ENCODE measurements at places on chromosomes 6 and 20. TPM values are rescaled to one million over a fixed set of nuclear protein-coding genes. Genes with fewer than 3 reads are reported as not detected.
A peak's percentile ranks its signal among the peaks of the same experiment; 100 is the strongest.

DNA sequence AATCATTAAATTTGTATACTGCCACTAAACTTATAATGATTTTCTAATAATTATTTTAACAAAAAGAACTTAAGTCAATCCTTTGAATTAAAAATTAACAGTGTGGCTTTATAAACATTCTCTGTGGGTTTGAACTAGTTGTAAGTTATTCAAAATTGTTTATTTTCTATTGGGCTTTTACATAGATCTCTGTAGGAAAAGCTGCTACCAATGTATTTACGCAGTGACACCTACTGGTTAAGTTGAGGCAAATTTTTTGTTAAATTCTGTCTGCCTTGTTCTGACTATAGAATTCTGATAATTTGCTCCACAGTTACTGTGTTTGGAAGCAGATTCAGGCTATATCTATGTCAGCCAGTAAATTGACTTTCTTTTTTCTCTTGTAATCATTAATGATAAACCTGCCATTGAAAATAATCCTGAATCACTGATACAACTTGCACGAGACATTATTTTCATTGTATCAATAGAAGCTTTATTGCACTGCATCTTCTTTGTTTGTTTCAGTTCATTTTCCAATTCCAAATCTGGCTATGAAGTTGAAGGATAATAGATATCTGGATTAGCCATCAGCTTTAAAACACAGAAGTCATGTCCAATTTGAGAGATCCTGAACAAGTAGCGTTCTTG, 66.0 kb upstream of the UTRN start:
- H3K36me3 ChIP-seq, result no peaks in the 10 kb centered on the region
- H3K4me3 ChIP-seq, result no peak overlapping the region
- no peak overlapping the region for H3K27ac ChIP-seq
- peaks cover 26% of the 10 kb centered on the region for H3K4me1 ChIP-seq

GRCh38 chr6:39852324-39852723, 60.1 kb downstream of the DAAM2 start:
- H3K4me1 ChIP-seq, result no peaks in the 10 kb centered on the region
- no peaks in the 10 kb centered on the region for H3K27me3 ChIP-seq
- H3K36me3 ChIP-seq, result no peaks in the 10 kb centered on the region

GRCh38 chr20:36196676-36197075, 39.6 kb upstream of the AAR2 start:
- H3K27ac ChIP-seq, result no peak overlapping the region
- peaks cover 6% of the 10 kb centered on the region for H3K27me3 ChIP-seq
- no peak overlapping the region for H3K4me3 ChIP-seq
- H3K4me1 ChIP-seq, result no peaks in the 10 kb centered on the region
- no peaks in the 10 kb centered on the region for H3K36me3 ChIP-seq

- DNase-seq, result no peak
- peak overlapping the region; percentile 13 for H3K27ac ChIP-seq
- peaks cover 78% of the 10 kb centered on the region for H3K36me3 ChIP-seq
- H3K4me3 ChIP-seq, result no peak overlapping the region
Observed at GRCh38 chr20:38764567-38765318, 16.5 kb downstream of the ACTR5 start.

The OR2H1 gene
- total RNA-seq, result not detected

The PKHD1 gene
- total RNA-seq, result not detected

Data from activated T-helper 2 cell treated with anti-CD3 and anti-CD28 coated beads, Interferon-gamma antibody, Interleukin-2, Interleukin-4, amounts not matched to agents 10 μg/mL and 5 μg/mL and 100 μg/mL, durations not matched to agents 14 hours and 24 hours and 36 hours (primary cell).